ENCODE measurements at places on chromosomes 3 and 15.

GRCh38 chr3:46867550-46867898 is 4.3 kb upstream of the MYL3 start:
- DNase-seq = no peak

GRCh38 chr3:55264919-55265318 is 222.2 kb downstream of the WNT5A start:
- no peak for DNase-seq

- DNase-seq = peak; percentile 2
Observed at GRCh38 chr3:181176601-181177000, 187.1 kb upstream of the DNAJC19 start.

- no peak for DNase-seq
Observed at GRCh38 chr15:101237251-101237650, 14.6 kb downstream of the CHSY1 start.

DNA sequence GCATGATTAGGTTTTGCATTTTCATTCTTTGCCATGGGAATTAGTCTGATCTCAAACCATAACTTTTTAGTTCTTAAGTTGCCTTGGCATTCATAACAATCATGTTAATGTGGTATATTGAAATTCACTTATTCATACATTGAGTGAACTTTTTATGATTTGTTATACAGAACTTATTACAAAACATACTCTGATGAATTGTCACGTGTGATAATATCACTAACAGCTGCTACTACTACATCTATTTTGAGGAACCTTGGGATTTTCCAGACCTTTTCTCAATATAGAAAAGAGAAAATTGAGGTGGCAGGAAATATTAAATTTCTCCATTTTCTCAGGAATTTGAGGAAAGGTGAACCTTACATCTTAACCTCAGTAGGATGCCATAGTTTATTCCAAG is 9.2 kb downstream of the LXN start:
- no peak for DNase-seq

- no peak for DNase-seq
Observed at GRCh38 chr3:139764069-139764905, 86.5 kb upstream of the NMNAT3 start.

DNA sequence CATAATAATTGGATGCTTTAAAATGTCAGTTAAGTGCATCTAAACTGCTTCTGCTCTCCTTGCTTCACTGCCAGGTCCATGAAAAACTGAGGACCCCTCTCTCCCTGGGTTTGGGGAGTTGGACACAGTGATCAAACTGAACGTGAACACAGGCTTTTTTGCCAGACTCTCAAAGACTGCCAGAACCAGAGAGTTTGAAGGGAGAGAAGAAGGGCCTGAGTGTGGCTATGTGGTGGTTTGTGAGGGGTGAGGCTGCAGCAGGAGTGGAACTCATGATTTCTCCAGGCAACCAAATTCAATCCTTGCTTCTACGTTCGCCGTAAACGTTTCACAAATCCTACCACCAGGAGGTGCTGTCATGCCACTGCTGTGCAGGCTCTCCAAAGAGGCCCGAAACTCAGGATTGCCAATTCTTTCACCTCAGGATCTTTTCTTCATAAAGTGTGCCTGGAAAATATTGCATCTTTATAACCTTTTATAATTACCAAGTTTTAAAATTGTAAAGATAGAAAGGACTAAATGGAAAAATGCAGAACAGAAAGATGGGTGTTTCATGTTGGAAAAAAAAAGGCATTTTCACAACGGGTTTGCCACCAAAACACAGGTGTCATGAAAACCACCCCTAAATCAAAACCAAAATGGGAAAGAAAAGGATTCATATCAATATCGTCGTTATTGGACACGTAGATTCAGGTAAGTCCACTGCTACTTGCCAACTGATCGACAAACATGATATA is 19.7 kb downstream of the TM4SF4 start:
- no peak for DNase-seq

DNA sequence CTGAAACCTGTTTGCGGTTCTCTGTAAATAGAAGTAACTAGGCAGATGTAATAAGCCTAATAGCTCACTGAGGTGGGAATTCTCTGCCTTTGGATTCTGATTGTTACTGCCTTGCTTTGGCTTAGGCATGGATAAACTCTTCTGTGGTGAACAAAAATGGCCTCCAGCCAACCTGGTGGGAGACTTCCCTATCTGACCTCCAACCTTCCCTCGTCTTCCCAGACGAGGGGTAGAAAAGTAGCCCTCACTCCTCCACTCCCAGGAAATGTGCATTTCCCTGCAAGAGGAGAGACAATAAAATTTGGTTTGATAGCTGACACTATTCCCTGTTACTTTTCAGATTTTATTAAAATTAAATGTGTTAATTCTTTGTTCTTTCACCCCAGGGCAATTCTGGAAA is 606 bp upstream of the CD96 start:
- no peak for DNase-seq

DNA sequence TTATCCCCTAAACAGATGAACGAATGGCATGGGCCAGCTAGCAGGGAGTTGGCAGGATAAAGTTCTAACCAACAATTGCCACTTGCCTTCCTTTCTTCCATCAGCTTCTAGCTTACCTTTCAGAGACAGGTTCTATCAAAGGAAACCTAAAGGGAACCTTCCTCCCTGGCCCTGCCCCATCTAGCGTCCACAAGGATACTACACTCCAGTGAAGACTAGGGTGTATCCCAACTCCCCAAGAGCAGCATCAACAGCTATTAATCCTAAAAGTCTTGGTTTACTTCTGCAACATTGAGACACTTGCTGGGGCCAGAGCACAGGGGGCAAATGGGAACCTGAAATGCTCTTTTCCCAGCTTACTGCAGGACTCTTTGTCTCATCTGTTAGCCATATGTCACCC is 37.0 kb upstream of the TMC3 start:
- no peak for DNase-seq
